Cardiac septum (tissue), 1 donor: ENCODE measurements at places on chromosomes 1 and 21. TPM values are rescaled to one million over a fixed set of nuclear protein-coding genes. Genes with fewer than 3 reads are reported as not detected.

Gene TFAP2E
- 0.48 TPM for total RNA-seq

DNA sequence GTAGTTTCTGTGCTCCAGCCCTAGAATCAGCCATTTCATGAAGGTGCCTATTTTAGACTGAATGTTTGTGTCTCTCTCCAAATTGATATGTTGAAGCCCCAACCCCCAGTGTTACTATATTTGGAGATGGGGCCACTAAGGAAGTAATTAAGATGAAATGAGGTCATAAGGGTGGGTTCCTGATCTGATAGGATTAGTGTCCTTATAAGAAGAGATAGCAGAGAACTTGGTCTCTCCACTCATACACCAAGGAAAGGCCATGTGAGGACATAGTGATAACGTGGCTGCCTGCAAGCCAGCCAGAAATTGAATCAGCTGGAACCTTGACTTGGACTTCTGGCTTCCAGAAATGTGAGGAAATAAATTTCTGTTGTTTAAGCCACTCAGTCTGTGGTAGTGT, 12.3 kb downstream of the RAVER2 start:
- no peak for DNase-seq

DNA sequence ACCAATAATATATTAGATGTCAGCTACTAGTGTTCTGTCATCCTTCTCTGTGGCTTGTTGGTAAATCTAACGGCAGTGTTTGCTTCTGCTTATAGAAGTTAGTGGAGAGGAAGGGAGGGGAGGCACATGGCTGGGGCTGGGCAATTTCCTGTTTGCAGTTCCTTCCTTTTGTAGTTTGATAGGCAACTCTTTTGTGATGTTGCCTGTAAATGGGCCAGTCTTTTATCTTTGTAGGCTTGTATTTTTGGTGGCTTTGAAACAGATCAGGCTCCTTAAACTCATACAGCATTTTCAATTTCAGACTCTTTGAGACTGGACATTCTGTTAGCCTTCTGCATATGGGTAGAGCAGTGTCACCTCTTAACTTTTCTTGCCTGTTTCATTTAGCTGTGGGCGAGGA, 48.1 kb downstream of the CDC14A start:
- DNase-seq, result peak; percentile 87

Gene THEMIS2
- total RNA-seq, result 3.6 TPM

Gene ERICH3
- 0.11 TPM for total RNA-seq

DNA sequence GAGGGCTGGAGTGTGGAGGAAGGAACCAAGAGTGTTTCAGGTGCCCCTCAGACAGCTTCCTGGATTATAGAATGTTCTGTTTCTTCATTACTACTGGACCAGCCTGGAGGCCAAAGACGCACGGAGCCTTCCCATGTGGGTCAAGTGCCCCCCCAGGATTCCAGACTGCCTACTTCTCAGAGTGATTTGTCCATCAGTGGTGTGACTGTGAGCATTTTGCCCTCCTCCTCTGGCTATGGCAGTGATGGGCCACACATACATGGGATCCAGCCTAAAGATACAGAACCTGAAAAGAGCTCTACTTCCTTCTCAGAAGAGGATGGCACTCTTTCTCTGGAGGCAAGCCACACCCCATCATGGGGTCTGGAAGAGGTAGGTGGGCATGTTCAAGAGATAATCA, 64.9 kb downstream of the MACF1 start:
- no peak for DNase-seq

GRCh38 chr1:243883551-243883950, 33.5 kb upstream of the AKT3 start:
- no peak for DNase-seq

DNA sequence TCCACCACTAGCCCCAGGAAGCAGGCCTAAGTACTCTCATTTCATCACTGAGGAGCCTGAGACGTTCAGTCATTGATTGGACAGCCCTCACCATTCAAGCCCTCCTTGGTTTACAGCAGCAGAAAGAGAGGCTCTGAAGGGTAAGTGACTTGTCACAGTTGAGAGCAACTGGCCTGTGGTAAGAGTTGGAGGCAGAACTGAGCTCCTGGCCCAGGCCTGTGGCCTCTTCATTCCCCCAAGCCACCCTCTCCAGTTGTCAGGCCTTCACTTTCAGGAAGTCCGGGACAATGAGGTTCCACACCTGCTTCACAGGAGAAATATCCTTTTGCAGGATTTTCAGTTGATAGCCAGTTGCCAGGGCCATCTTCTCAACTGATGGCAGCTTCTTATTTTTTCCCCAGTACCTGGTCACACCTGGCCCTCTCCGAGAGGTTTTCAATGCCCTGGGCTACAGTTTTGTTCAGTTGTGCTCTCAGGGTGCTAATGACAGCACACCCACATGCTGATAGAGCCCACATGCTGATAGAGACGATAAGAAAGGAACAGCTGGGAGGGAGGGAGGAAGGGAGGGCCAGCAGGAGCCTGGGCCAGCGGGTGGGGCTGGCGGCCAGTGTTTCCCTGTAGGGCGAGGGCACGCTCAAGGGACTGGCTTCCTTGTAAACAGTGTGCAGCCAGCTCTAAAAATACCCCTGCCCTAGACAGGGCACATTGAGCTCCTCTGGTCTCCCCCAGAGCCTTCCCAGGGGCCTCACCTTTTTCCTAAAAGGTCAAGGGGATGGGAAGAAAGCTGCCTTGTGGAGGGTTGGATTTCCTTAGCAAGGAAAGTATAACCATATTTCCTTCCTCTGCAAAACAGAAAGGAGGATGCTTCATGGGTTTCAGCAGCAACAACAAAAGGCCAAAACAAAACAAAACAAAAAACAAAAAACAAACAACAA, 112.7 kb upstream of the JUN start:
- DNase-seq, result peak; percentile 87

- no peak for DNase-seq
Observed at GRCh38 chr1:13763222-13763621, 63.2 kb downstream of the PRDM2 start.

DNA sequence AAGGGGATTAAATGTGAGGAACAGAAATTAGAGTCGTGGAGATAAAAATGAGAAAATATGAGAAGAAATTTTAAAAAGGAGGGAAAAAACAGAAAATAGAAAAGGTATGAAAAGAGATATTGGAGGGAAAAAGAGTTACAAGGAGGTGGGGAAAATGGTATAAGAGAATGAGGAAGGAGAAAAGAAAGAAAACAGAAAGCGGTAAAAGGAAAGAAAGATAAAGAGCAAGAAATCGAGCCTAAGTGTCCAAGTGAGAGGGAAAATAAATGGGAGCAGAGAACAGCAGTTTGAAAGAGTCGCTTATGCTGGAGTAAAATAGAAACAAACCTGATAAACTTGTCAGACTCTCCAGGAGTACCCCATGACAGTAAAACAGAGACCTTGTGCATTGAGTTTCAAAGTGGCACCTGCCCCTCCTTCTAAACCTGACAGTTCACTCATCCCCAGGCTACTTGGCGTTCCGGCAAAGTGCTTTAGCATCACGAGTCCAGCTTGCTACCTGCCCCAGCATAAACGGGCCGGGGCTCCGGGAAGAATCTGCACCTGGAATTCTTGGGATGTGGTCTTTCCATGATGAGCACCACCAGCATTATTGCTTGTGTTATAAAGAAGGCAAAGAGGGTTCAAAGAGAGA, 585 bp downstream of the NEGR1 start:
- DNase-seq, result no peak

DNA sequence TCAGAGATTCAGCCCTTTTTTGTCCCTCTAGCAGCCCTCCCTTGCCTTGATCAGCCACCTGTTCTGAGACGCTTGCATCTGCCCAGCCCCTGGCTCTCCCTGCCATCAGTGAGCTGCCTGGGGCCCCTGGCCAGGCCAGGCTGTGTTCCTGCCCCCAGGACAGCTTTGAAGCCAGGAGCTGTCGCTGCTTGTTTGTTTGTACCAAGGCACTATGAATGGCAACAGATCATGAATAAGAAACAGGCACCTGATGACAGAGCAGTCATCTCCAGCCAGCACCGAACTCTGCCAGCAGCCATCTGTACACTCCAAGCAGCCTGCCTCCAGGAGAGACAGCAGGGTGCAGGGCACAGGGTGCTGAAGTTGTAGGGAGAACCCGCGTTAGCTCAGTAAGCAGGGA, 8.1 kb upstream of the VWA5B1 start:
- no peak for DNase-seq

Gene DDAH1
- 58.1 TPM for total RNA-seq

Gene ANGPTL3
- not detected for total RNA-seq

DNA sequence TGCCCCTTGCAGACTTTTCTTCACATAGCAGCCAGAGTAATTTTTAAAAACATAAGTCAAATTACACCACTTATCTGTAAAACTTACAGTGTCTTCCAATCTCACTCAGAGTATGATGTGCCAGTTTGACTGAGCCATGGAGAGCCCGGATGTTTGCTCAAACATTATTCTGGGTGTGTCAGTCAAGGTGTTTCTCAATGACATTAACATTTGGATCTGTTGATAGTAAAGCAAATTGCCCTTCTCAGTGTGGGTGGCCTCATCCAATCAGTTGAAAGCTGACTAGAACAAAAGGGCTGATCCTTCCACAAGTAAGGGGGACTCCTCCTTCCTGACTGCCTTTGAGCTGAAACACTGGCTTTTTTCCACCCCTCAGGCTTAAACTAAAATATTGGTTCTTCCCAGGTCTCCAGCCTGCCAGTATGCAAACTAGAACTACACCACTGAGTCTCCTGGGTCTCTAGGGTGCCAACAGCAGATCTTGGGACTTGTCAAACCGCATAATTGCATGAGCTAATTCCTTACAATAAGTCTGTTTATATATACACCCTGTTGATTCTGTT, 157.9 kb upstream of the CTTNBP2NL start:
- DNase-seq, result no peak

DNA sequence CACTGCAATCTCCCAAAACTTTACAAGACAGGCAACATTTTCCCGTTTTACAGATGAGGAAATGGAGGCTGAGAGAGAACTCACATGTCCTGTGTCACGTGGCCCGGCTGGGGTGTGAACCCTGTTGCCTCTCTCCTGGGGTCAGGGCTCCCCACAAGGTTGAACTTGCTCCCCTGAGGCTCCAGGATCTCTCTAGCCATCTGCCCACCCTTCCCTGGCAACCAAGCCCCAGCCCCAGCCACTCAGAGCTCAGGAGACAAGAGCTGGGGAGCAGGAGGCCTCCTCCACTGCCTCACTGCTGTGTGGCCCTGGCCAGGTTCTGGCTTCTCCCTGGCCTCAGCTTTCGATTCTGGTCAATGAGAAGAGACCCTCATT, 11.8 kb downstream of the LAPTM5 start:
- DNase-seq, result no peak

Gene LHX8
- not detected for total RNA-seq

Gene KCNE2
- 0.22 TPM for total RNA-seq

GRCh38 chr1:108107658-108108057, 92.5 kb downstream of the SLC25A24 start:
- no peak for DNase-seq

GRCh38 chr1:222589462-222590302, at the start of gene TAF1A:
TAF1A (minus strand) TSS chr1:222589933.
- peak; percentile 93 for DNase-seq

GRCh38 chr1:18527921-18528320, 47.2 kb downstream of the KLHDC7A start:
- DNase-seq, result no peak

DNA sequence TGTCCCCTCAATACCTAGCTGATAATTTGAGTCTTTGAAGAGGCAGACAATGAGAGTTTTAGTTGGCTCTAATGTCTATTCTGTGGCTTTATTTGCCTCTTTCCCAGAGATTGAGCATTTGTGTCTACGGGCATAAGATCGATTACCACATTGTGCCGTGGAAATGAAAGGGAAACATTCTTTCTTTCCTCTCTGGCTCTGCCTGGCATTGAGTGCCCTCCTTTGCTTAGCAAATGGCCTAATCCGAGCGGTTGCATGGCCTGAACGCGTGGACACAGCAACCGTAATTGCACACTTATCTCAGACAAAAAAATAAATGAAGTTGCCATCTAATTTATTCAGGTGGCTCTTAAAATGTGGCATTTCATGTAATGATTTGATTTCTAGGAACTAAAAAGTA, 247.9 kb downstream of the ADGRL2 start:
- DNase-seq, result no peak

DNA sequence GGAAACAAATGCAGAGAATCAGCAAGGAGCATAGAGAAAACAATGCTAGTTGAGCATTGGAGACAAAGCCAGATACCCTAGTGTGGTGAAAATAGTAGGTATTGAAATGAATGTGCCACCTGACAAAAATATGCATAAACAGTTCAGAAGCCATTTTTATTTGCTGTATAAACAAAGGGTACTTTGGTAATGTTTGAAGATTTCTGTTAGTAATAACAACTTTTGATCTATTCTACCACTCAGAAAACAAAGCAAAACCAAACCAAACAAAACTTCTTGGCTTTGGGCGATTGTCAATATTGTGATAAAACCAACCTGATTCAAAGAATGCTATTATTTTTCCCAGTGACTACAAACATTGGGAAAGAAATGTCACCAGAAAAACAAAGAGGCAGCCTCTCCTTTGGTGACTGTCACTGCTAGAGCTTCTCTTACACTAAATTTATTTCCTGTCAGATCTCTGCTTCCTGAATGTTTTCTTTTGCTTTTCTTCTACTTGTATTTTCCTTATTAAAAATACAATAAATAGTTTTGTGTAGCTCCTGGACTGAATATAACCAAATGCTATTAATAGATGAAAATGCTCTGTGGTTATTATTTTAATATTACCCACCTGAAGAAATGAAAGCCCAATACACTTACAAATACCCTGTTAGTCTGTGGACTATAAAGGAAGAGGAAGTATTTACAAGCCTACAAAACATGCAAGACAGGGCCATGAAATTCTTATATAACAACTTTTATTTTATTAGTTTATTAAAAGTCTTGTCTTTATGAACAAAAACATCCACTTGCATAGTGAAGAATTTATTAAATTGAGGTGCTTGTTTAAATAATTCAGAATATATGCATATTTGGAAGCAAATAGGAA, 5.7 kb downstream of the ATP6V1G3 start:
- no peak for DNase-seq

GRCh38 chr1:197736685-197737084, 38.6 kb downstream of the DENND1B start:
- DNase-seq, result no peak

Gene TTC39A
- total RNA-seq, result 20.3 TPM

GRCh38 chr1:224042557-224043118, 71.3 kb upstream of the FBXO28 start:
- no peak for DNase-seq

- no peak for DNase-seq
Observed at GRCh38 chr1:229231754-229232119, 39.2 kb upstream of the RAB4A start.

DNA sequence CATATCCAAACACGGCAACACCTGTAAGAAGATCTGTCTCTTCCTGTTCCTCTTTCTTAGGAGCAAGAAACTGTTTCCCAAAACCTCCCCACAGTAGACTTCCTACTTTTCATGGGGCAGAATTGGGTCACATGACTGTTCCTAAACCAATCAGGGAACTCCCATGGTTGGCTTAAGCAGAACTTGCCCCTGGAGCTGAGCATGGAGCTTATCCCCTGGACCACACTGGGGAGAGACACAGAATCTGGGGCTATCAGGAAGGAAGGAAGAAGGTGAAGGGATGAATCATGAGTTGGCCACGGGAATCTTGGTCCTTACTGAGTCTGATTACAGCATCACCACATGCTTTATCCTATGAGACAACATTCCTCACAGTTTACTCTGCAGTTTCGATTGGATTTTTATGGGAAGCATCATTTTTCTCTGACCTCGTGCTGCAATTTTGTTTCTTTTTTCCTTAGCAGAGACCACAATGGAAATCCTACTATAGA, 81.8 kb downstream of the CDC7 start:
- no peak for DNase-seq

Gene GPR25
- not detected for total RNA-seq

Gene ILDR2
- total RNA-seq, result 23.1 TPM

- no peak for DNase-seq
Observed at GRCh38 chr1:6082430-6082971, 36.8 kb downstream of the KCNAB2 start.
